ENCODE measurements at places on chromosomes 3 and 15.
A peak's percentile ranks its signal among the peaks of the same experiment; 100 is the strongest.

- no peak for DNase-seq
Measured at GRCh38 chr3:169591983-169592644, 71.4 kb downstream of the MECOM start.

GRCh38 chr3:186200726-186201125, 91.8 kb upstream of the ETV5 start:
- no peak for DNase-seq

GRCh38 chr15:74983725-74984231, 11.6 kb upstream of the SCAMP5 start:
- DNase-seq: no peak

DNA sequence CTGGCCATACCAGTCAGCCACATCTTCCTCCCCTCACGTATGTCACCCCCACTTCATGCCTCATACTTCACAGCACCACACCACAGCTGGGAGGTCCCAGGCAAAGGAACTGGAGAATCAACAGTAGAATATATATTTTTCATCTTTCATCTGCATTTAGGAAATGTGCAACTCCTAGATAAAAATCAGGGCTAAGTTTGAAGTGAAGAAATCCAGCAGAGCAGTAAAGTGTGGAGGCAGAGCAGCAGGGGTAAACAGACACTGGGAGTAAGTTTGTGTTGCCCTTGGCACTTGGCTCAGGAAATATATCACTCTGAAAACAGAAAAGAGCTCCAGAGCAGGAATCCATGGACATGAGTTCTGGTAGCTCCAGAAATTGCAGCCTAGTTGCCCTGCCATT, 2.8 kb upstream of the HERC1 start:
- peak; percentile 22 for DNase-seq

GRCh38 chr3:79086514-79086913, 681.3 kb downstream of the ROBO1 start:
- DNase-seq: no peak

DNA sequence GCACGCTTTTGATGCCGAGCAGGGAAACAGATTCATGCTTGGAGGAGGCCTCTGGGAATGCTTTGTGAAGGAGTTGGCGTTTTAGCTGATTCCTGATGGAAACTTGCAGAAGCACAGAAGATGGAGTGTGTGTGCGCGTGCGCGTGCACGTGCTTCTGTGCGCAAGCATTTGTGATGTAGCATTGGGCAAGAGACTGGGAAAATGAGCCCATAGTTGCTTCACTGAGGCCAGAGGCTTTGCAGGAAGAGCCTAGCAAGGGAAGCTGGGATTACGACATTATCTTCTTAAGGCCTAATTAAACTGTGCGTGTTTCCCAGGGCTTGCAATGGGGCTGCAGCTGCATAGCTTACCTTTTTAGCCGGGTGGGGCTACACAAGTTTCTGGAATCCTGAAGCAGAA, 18.1 kb upstream of the AGBL1 start:
- DNase-seq: no peak

- no peak for DNase-seq
Measured at GRCh38 chr3:53534676-53535400, 40.4 kb downstream of the CACNA1D start.

- no peak for DNase-seq
Measured at GRCh38 chr3:128448491-128448890, 18.2 kb downstream of the DNAJB8 start.

GRCh38 chr3:43453981-43454380, 167.6 kb downstream of the SNRK start:
- no peak for DNase-seq

- DNase-seq: peak; percentile 5
Measured at GRCh38 chr3:181103605-181104004, 114.1 kb upstream of the DNAJC19 start.

DNA sequence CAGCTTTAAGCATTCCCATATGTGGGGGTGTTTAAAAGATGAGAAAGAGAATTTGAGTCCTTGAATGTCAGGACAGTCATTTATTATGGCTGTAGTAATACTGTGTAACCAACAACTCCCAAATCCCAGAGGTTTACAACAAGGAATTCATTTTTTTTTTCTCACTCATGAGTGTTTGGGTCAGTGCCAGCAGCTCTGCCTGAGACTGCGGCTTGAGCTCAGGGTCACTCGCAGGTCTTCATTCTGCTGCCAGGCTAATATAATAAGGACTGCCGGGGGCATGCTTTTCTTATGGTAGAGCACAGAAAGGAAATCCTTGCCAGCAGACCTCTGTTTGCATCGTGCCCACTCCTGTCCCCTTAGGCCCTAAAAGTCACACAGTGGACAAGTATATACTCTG, 277.9 kb upstream of the LMCD1 start:
- no peak for DNase-seq

DNA sequence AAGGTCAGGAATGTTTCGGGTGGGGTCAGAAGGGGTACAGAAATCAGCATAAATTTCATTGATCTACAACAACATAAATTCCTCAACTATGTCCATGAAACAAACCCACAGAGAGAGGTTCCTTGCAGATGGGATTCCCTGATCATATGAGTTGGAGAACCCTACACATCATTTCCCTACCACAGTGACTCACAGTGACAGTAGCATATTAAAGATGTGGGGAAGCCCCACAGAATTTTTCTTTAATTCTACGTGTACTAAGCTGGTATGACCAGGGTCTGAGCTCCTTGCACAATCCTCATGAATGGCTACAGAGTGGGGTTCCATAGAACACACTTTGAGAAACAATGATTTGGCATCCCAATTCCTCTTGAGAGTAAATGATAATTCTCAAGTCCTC, 116.9 kb upstream of the RAD18 start:
- DNase-seq: no peak

DNA sequence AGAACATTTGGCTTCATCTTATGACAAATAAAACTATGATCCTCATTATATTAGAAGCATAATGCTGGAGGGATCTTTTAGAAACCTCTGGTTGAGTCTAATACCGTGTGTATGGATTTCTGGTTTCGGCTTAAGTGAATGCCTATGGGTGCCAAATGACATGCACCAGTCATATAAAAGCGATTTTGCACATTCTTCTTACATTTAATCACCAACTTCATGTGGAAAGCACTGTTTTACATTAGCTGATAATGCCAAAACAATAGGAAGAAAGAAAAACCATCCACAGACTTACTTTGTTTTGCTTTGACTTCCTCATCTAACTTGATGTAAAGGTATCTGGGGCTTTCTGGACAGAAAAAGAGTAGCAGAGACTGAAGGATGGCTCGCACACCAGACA, 20.9 kb downstream of the SLC2A2 start:
- no peak for DNase-seq

DNA sequence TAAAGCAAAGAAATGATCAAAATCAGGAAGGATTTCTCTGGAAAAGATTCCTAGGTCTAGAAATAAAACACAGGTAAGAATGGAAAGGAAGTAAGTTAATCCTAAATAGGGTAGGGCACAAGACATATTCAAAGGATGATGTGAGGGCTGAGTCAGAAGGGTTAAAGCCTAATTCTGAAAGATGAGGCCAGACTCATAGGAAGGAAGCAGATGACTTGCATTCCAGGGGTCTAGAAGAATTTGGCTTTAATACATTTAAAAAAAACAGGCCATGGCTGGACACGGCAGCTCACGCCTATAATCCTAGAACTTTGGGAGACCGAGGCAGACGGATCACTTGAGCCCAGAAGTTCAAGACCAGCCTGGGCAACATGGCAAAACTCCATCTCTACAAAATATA, 3.2 kb downstream of the SSR3 start:
- DNase-seq: no peak

- DNase-seq: no peak
Measured at GRCh38 chr3:123149525-123149924, 52.2 kb upstream of the SEC22A start.

- no peak for DNase-seq
Measured at GRCh38 chr15:86776145-86776544, 696.5 kb downstream of the AGBL1 start.

GRCh38 chr3:108062051-108062450, 28.8 kb downstream of the CD47 start:
- peak; percentile 60 for DNase-seq

- DNase-seq: no peak
Measured at GRCh38 chr3:69250014-69250413, 127.6 kb upstream of the LMOD3 start.

DNA sequence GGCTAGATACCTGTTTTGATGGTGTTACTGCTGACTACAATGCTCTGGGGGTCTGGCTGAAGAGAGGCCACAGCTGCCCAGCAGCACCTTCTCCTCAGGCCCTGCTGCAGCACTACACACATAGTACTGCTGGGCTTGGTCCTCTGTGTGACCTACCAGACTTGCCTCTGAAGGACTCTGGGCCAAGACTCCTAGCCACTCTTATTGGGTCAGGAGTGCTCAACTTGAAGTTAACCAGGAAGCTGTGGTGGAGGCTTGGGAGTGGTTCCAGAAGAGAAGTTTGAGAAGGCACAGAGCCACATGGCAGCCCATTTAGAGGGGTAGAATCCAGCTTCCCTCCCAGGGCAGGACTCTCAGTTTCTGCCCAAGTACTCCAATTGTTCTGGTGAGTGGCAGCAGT, 16.6 kb downstream of the ELP6 start:
- no peak for DNase-seq

DNA sequence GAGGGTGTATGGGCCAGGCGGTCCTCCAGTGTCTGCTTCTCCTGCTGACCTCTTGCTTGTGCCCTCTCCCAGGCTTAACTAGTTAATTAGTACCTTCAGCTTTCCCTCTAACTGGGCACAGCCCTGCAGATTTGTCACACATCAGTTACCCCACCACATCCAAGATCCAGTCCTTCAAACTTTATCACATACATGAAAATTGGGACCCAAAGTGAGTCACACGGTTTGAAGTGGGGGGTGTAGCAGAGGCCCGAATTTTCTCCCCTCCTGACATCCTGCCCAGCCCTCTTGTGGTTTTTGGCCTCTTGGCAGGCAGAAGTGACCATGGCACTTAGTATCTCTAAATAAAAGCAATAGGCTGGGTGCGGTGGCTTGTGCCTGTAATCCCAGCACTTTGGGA, 3.9 kb downstream of the MAPKAPK3 start:
- no peak for DNase-seq

GRCh38 chr3:159924411-159924810, 64.2 kb upstream of the IL12A start:
- DNase-seq: no peak

Measured in GF-D8 (cell line).